ENCODE measurements at places on chromosomes 1 and 21.

- no peak for DNase-seq
Observed at GRCh38 chr1:155196893-155197638, 10.6 kb downstream of the THBS3 start.

GRCh38 chr21:32212116-32212515 is 66.7 kb downstream of the MIS18A start:
- DNase-seq: peak; percentile 30

DNA sequence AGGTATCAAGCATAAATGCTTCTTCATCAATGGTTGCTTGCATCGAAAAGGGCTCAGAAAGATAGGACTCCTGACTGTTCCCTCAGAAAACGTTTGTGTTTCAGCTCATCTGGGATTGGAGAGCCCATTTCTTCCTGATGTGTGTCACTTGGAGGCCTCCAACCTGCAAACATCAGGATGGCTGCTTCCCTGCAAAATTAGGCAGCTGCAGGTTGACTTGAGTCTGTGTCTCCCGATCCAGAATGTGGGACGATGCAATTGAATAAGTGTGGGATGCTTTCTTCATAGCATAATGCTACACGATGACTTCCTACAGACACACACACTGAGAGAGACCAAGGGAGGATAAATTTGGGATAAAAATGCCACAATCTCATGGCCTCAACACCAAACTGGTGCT is 42.2 kb downstream of the OLIG1 start:
- no peak for DNase-seq

DNA sequence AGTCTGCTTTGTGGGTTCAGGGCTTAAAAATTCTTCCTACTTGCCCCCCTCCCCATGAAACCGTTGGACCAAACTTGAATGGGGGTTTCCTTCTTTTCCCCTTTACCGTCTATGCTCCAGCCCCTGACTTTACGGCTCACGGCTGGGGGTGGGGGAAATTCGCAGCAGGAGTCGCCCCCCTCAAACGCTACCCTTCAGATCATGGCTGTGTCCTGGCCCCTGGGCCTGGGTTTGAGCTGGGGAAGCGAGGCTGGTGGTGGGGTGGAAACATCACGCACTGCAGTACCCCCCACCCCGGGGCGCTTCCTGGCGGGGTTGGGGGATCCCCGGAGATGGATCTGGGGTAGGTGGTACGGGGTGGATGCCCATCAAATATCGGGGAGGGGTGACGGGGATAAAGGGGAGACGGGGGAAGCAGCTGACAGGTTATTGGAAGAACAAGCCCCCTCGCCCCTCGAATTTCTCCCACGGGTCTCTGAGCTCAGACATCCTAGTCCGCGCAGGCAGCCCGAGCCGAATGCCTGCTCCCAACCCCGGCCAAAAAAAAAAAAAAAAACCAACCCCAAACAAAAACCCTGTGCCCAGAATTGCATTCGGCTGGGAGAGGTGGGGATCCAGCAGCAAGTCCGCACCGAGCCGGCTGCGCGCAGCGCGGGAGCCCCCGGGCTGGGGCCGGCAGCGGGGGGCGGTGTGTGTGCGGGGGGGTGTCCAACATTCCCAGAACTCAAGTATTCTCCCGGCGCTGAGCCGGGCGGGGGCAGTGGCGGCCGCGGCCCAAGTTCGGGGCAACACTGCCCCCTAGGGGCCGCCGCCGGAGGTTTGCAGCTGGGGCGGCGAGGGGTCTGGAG is 59.0 kb upstream of the ACOT11 start:
- DNase-seq: peak; percentile 95

DNA sequence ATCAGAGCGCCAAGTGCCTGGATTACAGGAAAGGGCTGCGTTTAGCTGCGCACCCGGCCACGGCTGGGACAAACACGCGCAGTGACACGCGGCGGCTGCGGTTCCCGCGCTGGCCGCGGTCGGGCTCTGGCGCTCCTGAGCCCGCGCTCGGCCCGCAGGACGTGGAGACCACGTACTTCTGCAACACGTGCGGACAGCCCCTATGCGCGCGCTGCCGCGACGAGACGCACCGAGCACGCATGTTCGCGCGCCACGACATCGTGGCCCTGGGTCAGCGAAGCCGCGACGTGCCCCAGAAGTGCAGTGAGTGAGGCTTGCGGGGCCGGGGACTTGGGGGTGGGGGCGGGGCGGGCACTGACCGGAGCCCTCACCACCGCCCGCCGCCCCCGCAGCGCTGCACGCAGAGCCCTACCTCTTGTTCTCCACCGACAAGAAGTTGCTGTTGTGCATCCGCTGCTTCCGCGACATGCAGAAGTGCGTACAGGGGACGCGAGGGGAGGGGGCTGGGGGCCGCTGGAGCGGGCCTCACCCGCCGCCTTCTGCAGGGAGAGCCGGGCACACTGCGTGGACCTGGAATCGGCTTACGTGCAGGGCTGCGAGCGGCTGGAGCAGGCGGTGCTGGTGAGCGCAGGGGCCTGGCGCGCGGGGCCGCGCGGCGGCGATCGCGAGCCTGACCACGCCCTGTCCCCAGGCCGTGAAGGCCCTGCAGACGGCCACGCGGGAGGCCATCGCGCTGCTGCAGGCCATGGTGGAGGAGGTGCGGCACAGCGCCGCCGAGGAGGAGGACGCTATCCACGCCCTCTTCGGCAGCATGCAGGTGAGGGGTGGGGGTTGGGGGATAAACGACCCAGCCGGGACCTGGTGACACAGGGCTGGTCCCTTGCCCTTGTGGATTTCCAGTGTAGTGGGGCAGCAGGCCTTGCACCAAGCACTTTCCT is 3.1 kb downstream of the RNF207 start:
- no peak for DNase-seq
